ENCODE measurements at places on chromosomes 16 and 17. TPM values are rescaled to one million over a fixed set of nuclear protein-coding genes. Genes with fewer than 3 reads are reported as not detected.
A peak's percentile ranks its signal among the peaks of the same experiment; 100 is the strongest.

- peak overlapping the region; percentile 94 for H3K27ac ChIP-seq
- no peaks in the 10 kb centered on the region for H3K36me3 ChIP-seq
- no peaks in the 10 kb centered on the region for H3K27me3 ChIP-seq
Measured at GRCh38 chr16:75306099-75306762, 54.8 kb upstream of the BCAR1 start.

GRCh38 chr17:50558941-50559614 is 1.4 kb upstream of the CACNA1G start:
- peaks cover 28% of the 10 kb centered on the region for H3K27me3 ChIP-seq
- H3K27ac ChIP-seq: peak overlapping the region; percentile 48
- H3K36me3 ChIP-seq: no peaks in the 10 kb centered on the region
- no peak for DNase-seq

DNA sequence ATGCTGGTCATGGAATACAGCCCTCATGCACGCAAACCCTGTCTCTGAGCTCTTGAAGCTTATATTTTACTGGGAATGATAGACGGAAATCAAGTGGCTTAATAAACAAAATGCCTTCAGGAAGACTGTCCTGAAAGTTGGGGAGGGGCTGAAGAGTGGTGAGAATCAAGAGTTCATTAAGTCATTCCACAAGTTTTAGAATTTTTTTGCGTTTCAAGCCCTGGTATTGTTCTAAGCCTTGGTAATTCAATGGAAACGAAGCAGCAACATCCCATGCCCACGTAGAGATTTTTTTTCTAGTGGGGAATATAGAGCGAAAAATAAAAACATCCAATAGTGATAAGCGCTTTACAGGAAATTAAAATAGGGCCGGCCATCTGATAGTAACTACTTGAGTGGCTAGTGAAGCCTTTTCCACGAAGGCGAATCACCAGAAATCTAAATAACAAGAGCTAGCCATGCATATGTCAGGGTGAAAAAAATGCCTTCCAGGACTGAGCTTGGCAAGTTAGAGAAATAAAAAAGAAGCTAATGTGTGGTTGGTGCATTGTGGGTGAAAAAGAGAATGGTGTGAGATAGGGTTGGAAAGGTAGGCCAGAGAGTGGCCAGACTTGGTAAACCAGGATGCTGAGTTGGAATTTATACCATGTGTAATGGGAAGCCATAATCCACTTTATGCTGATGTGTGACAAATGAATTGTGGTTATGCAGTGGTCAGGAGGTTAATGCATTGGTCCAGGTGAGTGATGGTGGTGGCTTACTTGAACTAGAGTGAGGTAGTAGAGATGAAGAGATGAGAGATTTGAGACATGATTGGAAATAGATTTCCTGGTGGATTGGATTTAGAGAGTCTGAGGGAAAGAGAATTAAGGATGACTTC is 772 bp downstream of the PFAS start:
- H3K4me1 ChIP-seq: no peaks in the 10 kb centered on the region
- H3K36me3 ChIP-seq: no peaks in the 10 kb centered on the region
- no peaks in the 10 kb centered on the region for H3K27me3 ChIP-seq

DNA sequence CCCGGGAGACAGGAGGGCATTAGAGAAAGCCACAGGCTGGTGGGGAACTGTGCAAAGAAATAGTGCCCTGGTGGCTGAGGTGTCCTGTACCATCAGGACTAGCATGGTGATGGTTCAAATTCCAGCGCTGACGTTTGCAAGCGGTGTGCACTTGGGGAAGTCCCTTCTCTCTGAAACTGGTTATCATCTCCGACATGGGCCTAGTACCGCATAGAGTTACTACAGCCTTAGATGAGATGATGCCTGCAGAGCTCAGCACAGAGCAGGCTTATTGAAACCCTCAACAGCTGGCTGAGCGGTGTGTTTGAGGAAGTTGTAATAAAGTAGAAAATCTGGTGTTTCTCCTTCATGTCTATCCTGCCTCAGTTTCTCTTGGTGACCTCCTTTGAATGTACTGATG is 136.7 kb upstream of the WSCD1 start:
- H3K4me1 ChIP-seq: no peaks in the 10 kb centered on the region
- no peaks in the 10 kb centered on the region for H3K27me3 ChIP-seq
- no peak overlapping the region for H3K4me3 ChIP-seq
- no peak overlapping the region for H3K27ac ChIP-seq

DNA sequence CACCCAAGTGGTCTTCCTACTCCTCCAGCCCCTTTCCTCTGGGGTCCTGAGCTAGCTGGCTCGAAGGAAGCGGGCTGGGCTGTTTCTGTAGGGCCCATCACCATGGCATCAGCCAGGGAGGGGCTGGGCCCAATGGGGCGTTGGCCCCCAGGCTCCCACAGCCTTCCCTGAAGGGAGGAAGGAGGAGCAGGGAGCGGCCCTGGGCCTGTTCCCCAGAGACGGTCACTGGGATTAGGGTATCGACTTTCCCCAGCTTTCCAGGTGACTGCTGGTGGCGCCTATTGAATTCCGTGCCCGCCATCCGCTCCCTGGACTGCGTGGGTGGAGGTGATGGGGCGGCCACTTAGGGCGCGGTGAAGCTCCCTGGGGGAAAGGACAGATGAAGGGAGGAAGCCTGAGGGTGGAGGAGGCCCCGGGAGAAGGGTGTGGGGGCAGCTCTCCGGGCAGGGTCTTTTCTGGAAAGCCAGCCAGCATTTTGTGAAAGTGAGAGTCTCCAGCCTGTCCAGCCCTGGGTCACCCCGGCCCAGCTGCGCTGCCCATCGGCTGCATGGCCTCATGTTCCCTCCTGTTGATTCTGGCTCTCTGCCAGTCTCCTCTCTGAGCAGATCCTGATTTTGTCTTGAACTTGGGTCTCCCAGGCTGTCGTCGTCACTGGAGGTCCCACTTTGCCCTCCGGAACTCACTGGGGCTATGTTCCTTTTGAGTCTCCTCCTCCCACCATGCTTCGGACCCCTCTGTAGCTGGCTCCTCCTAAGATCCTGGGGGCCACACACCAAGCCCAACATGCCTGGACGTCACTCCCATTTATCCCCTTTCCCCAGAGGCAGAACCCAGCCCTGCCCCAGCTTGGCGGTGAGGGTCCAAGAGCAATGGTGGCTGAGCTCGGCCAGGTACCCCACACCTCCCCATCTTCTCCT is 9.8 kb downstream of the NHERF1 start:
- peaks cover 40% of the 10 kb centered on the region for H3K4me1 ChIP-seq
- no peaks in the 10 kb centered on the region for H3K27me3 ChIP-seq
- peak overlapping the region; percentile 90 for H3K27ac ChIP-seq
- H3K36me3 ChIP-seq: no peaks in the 10 kb centered on the region

GRCh38 chr17:41896726-41897125 is 22.0 kb downstream of the ACLY start:
- H3K27ac ChIP-seq: no peak overlapping the region
- no peaks in the 10 kb centered on the region for H3K4me1 ChIP-seq
- no peak for DNase-seq
- H3K4me3 ChIP-seq: no peak overlapping the region
- H3K27me3 ChIP-seq: no peaks in the 10 kb centered on the region

The PPP1R27 gene
- not detected for total RNA-seq

GRCh38 chr17:79091226-79091670 is 16.6 kb downstream of the ENGASE start:
- peaks cover 67% of the 10 kb centered on the region for H3K27me3 ChIP-seq
- DNase-seq: no peak
- no peaks in the 10 kb centered on the region for H3K4me1 ChIP-seq
- no peaks in the 10 kb centered on the region for H3K36me3 ChIP-seq
- no peak overlapping the region for H3K4me3 ChIP-seq

The MYL11 gene
- total RNA-seq: not detected

GRCh38 chr17:12081720-12082119 is 61.0 kb downstream of the MAP2K4 start:
- no peak overlapping the region for H3K4me3 ChIP-seq
- H3K4me1 ChIP-seq: no peaks in the 10 kb centered on the region
- no peaks in the 10 kb centered on the region for H3K27me3 ChIP-seq
- no peak overlapping the region for H3K27ac ChIP-seq
- H3K36me3 ChIP-seq: no peaks in the 10 kb centered on the region

DNA sequence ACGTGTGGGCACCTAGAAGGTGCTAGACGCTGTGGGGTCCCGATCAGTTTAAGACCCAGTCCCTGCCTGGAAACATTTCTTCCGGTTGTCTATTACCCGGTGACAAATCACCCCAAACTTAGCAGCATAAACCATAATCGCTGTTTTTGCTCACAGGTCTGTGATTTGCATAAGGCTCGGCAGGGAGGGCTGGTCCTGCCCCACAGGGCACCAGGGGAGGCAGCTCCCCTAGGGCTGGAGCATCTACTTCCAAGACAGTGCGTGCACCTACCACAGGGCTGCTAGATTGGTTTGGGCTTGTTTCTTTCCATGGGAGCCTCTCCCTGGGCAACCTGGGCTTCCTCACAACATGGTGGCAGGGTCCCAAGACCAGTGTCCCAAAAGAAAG is 214.5 kb upstream of the CIBAR2 start:
- no peak overlapping the region for H3K4me3 ChIP-seq
- peaks cover 22% of the 10 kb centered on the region for H3K4me1 ChIP-seq
- H3K36me3 ChIP-seq: no peaks in the 10 kb centered on the region
- no peak overlapping the region for H3K27ac ChIP-seq
- no peaks in the 10 kb centered on the region for H3K27me3 ChIP-seq

GRCh38 chr17:43024407-43025289 is at the start of gene RND2:
RND2 (plus strand) TSS chr17:43025231; CDS start chr17:43025348, 117 bp downstream.
- no peaks in the 10 kb centered on the region for H3K4me1 ChIP-seq
- peak within 1 kb of the TSS; percentile 70 for H3K4me3 ChIP-seq
- DNase-seq: peak; percentile 83
- H3K27me3 ChIP-seq: no peaks in the 10 kb centered on the region

DNA sequence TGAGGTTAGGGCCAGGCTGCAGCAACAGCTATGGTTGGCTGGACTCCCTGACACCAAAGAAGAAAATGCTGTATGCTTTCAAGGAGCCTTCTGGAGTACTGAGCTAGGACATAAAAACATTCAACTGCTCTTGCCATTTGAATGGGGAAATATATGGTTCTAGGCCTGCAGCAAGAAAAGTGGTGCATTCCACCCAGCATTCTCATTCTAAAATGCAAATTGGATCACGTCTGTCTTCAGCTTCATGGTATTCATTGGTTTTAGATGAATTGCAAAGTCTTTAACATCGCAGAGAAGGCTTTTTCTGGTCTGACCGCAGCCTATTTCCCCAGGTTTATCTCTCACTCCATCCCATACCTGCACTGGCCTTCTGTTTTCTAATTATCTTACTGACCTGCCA is 27.1 kb upstream of the SOX9 start:
- H3K4me3 ChIP-seq: no peak overlapping the region
- no peak for DNase-seq
- H3K36me3 ChIP-seq: no peaks in the 10 kb centered on the region
- H3K27me3 ChIP-seq: no peaks in the 10 kb centered on the region
- H3K27ac ChIP-seq: no peak overlapping the region

All from breast epithelium (tissue), 4 donors.